NCI-H524 treated with DMSO at 0.1 percent for 48 hours (cell line): ENCODE measurements at places on chromosomes 11 and 22.

GRCh38 chr11:120023120-120023519 lies 114.8 kb downstream of the TRIM29 start:
- no peak for DNase-seq

DNA sequence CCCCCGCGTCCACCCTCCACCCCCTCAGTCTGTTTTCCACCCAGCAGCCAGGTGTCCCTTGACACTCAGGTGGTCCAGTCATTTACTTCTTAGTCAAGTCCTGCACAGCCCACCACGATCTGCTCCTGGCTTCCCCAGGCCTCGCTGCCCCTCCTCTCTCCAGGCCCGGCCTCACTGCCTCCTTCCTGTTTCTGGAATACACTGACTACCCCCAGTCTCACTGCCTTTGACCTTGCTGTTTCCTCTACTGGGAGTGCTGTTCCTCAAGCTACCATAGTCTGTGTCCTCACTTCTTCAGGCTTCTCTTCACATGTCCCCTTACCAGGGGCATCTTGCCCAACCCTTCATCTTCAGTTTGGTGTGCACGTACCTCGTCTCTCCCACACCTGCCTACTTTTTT lies 7.4 kb downstream of the MCM5 start:
- DNase-seq, result no peak

DNA sequence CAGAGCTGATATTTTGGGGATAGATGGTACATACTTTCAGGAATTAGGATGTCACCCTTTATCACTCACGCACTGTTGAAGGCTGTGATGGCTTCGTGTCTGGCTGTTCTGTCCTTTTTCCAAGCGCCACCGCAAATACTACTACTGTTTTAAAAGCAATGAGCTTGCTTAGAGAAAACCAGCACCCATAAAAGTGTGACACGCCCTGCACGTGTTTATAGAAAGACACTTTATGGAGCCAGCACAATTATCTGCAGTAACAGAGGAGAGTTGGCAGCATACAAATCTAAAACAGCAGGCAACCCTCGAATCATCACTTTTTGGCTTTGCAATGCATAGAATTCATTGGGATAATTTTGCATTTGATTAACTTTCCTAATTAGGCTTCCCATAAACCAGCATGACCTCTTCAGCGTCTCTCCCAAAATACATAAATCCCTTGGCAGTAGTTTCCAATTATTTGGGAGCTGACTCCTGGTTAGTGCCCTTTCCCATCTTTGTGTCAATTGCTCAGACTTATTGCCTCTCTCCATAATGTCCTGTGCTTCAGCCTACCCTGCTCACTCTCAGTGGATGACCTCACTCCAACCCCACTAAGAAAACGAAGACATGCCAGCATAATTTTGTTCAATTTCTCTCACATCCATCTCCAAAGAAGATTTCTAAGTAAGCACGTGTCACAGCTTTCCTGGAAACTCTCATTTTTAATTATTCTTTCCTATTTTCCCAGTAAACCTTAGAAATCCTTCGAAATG lies 118.7 kb upstream of the LARGE1 start:
- DNase-seq, result no peak

GRCh38 chr11:95507794-95508193 lies 276.8 kb upstream of the SESN3 start:
- no peak for DNase-seq

DNA sequence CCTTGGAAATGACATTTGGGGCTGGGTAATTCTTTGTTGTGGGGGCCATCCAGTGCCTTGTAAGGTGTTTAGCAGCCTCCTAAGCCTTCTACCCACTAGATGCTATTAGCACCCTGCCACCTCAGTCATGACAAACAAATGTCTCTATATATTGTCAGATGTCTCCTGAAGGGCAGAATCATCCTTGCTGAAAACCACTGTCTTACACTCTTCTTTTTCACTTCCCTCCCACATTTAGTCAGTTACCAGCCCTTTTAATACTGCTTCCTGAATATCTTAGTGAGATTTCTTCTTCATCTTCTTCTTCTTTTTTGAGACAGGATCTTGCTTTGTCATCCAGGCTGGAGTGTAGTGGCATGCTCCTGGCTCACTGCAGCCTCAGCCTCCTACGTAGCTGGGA lies 33.1 kb downstream of the TNRC6B start:
- no peak for DNase-seq

GRCh38 chr22:44722611-44723010 lies 20.6 kb downstream of the PRR5 start:
- no peak for DNase-seq

DNA sequence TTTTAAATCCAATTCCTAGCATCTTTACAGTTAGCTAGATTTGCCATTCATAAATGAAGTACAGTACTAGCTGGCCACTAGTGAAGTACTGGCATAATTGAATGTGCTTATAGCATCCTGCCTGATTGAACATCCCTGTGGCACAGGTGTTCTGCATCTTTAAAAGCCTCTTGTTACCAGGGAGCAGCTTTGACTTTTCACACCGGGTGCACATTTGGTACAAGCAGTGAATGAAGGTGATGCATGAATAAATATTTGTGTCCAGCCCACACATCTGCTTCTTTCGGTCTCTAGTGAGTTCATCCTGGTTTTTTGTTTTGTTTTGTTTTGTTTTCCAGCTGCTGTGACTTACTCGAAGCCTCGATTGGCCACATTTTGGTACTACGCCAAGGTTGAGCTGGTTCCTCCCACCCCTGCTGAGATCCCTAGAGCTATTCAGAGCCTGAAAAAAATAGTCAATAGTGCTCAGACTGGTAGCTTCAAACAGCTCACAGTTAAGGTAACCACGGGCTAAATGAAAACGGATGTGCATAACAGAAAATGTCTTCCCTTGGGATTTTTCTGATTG lies 5.3 kb downstream of the ATP5MG start:
- no peak for DNase-seq

- no peak for DNase-seq
Observed at GRCh38 chr11:73095613-73096012, 46.5 kb downstream of the FCHSD2 start.

DNA sequence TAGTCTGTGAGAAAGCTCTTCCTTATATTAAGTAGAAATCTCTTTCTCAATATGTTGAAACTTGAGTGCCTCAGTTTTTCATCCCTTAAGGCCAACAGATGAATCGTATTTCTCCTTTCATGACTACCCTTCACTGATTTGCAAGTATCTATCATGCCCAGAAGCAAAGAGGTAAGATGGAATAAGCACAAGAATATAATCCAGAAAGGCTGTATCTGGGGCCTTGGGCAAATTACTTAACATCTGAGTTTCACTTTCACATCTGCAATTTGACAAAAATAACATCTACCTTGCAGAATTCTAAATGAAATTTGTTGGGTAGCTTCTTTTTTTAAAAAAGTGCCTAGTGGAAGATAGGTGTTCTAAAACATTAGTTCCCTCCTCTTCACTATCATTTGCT lies 552.4 kb upstream of the ANO5 start:
- DNase-seq, result no peak

- no peak for DNase-seq
Observed at GRCh38 chr11:80365980-80366379, 925.1 kb upstream of the TENM4 start.

DNA sequence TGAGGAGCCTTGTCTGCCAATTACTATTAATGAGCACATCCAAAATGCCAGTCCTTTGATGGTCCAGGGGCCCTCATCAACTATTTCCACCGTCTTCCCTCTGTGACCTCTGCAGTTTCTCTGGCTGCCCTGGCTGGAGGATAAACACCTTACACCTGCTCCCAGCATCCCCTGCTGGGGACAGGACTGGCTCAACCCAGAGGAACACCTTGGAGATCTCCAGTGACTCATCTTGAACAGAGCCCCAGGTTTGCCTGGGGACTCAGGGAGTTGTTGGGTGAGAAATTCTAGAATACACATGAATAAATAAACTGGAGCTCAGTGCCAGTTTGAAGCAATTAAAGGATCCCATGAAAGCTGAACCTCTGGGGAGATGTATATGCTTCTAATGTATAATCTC lies 24.0 kb upstream of the ELF5 start:
- no peak for DNase-seq

- no peak for DNase-seq
Observed at GRCh38 chr11:116837231-116838091, at the start of gene APOA1. Gene APOA1, minus strand, starts transcription at chr11:116837622. Its CDS starts 235 bp downstream, at chr11:116837387.

- DNase-seq, result no peak
Observed at GRCh38 chr11:128868841-128869671, 2.0 kb upstream of the KCNJ1 start.

DNA sequence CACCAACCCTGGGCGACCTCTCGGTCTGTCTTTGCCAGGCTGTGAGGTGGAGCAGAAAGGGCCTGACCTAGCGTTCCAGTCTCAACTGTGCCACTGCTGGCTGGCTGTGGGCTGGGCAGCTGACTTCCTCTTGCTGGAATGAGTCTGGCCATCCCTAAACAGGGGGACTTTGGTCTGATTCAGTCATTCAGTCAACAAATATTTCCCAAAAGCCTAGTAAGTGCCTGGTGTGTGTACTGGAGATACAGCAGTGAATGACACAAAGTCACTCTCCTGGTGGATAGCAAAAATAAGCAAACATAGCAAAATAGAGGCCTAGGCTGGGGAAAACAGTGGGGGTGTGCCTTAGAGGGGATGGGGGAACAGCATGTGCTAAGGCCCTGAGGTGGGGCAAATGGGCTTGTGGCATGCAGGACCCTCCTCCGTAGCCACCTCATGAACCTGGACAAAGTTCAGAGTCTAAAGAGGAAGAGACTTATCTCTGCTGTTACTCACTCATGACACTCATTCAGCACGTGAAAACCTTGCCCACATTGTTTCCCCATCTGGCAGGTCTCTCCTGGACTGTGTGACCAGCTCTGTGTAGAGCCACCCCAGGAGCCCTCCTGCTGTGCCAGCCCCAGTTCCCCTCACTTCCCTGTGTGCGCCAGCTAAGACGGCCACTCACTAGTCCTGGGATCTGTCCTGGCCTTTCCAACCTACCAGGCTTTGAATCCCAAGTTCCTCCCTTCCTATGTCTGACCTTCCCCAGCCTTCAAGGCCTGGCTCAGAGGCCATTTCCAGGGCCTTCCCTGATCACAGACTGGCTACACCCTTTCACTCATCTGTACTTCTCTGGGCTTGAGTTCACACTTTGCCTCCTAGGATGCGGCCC lies 4.7 kb downstream of the GUCD1 start:
- DNase-seq, result no peak

- no peak for DNase-seq
Observed at GRCh38 chr11:31089117-31089516, 280.4 kb downstream of the DCDC1 start.

- DNase-seq, result peak; percentile 71
Observed at GRCh38 chr11:131579932-131580387, 209.5 kb downstream of the NTM start.

DNA sequence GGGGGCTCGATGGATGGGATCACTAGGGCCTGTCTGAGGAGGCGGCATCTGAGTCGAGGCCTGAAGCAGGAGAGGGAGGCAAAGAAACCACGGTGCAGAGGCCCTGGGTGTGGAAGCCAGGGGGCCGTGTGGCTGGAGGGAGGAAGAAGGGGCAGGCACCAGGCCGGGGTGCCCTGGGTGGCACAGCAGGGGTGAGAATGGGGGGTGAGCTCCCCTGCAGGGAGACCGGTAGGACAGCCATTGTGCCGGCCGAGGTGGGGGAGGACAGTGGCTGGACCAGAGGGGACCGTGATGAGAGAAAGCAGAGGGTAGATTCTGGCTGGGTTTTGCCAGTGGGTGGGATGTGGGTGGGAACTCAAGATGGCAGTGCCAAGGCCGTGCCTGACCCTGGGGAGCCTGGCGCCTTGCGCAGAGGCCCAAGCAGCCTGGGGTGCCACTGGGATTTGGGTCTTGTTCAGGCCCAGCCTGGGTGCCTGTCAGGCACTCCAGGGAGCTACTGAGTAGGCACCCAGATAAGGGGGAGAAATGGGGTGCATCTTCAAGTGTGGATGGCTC lies 18.7 kb downstream of the PHLDA2 start:
- DNase-seq, result no peak

DNA sequence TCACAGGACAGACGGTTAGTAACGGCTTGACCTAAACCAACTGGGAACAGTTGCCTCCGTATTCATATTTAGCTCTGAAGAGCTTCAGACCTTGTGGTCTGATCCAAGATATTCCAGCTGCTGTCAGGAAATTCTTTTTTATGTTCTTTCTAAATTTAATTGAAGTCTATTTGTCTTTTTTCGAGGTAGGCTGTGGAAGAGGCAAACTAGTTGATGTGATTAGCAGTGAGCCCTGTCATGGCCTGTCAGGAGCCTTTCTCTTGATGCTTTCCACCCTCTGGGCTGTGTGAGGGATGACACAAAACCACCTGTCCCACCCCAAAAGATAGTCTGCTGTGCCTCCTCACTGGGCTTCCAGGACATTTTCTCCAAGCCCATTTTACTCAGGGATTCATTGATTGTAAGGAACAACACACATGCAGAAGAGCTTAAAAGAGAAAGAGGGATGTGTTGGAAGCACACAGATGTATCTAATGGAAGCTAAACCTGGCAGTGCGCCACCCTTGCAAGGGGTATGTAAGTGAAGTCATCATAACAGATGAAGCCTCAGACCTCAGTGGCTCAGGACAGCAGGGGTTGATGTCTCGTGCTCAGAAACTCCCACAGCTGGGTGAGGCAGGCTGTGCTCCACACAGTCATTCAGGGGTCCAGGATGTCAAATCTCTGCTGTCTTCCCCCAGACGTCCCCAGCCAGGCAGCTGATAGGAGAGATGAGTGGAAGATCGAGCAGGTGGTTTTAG lies 170.0 kb downstream of the NCAM1 start:
- no peak for DNase-seq

GRCh38 chr11:115884800-115885534 lies 380.8 kb upstream of the CADM1 start:
- no peak for DNase-seq

GRCh38 chr11:34335331-34335730 lies 22.5 kb downstream of the ABTB2 start:
- DNase-seq, result no peak

DNA sequence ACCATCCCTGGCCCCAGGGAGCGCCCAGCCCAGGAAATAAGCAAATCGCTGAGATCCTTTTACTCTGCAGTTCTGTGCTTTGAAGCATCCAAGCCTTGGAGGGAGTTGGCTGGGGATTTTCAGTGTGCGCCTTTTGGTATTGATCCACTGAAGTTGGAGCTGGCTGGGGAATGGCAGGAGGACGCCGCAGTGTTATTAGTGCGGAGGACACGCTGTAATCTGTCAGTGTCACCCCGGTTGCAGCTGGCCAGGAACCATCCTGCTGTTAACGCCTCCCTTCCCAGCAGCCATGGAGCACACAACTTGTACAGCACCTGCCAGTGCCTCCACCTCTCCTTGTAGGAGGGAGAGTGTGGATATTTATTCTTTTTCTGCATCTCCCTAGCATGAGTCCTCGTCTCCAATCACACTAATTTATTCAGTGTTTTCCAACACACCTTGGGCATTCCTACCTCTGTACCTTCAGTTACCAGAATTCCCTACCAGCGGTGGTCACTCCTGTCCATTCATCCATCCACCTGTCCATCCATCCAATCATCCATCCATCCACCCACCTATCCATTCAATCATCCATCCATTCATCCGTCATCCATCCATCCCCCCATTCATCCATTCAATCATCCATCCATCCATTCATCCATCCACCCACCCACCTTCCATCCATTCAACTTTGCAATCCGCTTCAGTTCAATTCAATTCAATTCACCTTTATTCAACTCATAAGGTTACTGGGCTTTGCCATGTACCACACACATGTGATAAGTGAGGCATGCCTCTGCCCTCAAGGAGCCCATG lies 21.9 kb upstream of the EIF3D start:
- no peak for DNase-seq
